ENCODE measurements at places on chromosomes 3 and 15.

GRCh38 chr15:33757516-33758232, 210.6 kb upstream of the CHRM5 start:
- no peak for DNase-seq

DNA sequence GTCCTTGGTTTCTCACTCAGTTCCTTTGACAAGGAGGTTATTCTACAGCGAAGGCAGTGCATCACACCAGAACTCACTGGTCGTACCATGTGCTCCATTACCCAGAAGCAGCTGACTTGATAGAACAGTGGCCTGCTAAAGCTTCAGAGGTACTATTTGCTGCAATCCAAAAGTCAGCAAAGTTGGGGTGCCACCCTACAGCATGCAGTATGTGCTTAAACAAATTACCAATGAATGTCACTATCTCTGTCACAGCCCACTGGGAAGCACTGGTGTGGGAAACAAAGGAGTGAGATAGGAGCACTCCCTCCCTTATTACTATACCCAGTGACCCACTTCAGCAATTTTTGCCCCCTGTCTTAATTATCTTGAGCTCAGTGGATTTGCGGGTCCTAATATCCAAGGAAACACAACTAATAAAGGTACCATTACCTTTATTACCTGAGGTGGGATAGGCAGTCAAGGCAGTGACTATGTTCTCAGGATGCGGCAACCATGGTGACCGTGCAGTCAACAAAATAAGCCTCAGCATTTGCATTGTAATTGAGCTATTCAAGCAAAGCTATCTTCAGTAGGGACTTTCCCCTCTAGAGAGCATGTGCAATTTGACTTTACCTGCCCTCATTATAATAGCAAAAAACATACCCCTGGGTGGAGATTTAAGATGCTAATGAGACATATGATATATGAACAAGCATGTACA, 199.4 kb downstream of the OCA2 start:
- no peak for DNase-seq

- no peak for DNase-seq
Measured at GRCh38 chr3:117893001-117893400, 1141.6 kb downstream of the IGSF11 start.

GRCh38 chr3:51384055-51384725, 901 bp upstream of the MANF start:
- DNase-seq = no peak

DNA sequence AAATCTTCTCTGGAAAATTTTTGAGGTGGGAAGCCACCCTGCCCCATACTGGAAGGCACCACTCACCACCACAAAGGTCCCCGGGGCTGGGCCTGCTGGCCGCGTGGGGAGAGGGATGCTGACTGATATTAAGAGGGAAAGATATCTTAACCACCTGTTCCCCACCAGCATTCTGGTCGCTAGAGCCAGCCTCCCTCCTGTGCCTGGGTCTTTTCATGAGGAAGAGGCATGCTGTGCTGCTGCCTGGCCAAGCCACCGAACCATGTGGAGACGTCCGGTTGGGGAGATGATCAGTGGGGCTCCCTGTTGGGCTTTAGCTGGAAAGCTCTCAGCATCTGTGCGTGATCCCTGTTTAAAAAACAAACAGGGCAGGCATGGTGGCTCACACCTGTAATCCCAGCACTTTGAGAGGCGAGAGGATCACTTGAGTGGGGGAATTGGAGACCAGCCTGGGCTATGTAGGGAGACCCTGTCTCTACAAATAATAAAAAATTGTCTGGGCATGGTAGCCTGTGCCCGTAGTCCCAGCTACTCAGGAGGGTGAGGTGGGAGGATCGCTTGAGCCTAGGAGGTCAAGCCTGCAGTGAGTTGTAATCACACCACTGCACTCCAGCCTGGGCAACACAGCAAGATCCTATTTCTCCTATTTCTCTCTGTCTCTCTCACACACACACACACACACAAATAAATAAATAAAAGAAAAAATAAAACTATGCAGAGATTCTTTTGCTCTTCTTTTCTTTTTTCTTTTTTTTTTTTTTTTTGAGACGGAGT, 1.0 kb downstream of the KLHL18 start:
- DNase-seq = no peak

DNA sequence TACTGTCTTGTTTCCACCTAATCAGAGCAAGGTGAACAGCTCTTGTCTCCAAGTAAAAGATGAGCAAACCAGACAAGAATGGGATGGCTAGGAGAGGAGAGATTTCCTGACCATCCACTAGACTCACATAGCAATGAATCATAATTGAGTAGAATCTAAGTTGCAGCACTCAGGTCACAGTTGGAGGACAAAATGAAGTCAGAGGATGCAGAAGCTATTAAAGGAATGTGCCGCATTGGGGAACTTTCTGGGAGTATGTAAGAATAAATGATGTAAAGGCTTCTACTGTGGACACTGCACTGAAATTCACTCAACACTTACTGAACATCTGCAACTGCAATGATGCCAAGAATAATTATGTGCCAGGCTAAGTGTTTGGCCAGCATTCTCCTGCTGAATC, 217.4 kb upstream of the WNT5A start:
- DNase-seq = no peak

DNA sequence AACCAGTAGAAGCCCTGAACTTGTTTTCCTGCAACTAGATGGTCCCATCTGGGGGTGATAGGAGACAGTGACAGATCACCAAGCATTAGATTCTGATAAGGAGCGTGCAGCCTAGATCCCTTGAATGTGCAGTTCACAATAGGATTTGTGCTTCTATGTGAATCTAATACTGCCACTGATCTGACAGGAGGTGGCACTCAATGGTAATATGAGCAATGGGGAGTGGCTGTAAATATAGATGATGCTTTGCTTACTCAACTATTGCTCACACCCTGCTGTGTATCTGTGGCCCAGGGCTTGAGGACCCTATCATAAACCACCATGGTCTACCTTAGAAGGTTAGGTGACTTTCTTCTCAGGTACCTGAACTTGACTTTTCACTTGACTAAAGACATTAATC, 417.1 kb upstream of the ARHGEF26 start:
- DNase-seq = no peak

GRCh38 chr3:140093742-140094141, 158.8 kb downstream of the CLSTN2 start:
- no peak for DNase-seq
